ENCODE measurements at places on chromosomes 2 and 18.

GRCh38 chr2:230160112-230160660 lies 59.6 kb downstream of the SP110 start:
- peak; percentile 13 for DNase-seq

DNA sequence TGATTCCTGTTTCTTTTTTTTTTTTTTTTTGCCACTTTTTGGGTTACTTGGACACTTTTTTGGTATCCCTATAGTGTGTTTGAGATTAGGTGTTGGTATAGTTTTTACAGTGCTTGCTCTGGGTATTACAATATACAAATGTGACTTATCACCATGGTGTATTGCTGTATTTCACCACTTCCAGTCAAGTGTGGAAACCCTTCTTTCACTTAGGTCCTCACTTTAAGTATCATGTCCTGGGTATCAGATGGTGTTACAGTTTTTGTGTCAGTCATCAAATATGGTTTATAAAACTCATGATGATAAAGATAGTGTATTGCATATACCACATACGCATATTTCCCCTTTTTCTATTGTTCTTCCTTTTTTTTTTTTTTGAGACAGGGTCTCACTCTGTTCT lies 1.8 kb downstream of the ATP9B start:
- DNase-seq: no peak

GRCh38 chr2:129756276-129756675 lies 223.2 kb upstream of the RAB6C start:
- DNase-seq: no peak

GRCh38 chr2:186544255-186544675 lies 45.6 kb upstream of the ITGAV start:
- no peak for DNase-seq

GRCh38 chr18:63454497-63454896 lies 22.3 kb upstream of the SERPINB5 start:
- DNase-seq: no peak

DNA sequence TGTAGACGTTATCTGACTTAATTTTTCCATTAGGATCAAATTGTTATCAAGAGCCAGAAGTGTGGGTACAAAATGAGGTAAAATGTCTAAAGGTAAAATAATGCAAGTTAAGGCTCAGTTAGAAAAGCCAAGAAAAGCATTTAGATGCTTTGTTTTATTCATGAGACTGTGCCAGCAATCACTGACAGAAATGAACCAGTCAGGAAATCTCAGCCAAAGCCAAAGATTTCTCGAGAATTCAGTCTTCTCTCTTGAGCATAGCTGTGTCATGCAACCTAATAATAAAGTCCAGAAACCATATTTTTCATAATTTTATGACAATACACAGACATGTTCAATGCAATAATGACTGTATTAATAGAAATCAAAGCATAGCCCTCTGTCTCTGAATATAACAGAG lies 43.5 kb upstream of the ZNF397 start:
- no peak for DNase-seq

DNA sequence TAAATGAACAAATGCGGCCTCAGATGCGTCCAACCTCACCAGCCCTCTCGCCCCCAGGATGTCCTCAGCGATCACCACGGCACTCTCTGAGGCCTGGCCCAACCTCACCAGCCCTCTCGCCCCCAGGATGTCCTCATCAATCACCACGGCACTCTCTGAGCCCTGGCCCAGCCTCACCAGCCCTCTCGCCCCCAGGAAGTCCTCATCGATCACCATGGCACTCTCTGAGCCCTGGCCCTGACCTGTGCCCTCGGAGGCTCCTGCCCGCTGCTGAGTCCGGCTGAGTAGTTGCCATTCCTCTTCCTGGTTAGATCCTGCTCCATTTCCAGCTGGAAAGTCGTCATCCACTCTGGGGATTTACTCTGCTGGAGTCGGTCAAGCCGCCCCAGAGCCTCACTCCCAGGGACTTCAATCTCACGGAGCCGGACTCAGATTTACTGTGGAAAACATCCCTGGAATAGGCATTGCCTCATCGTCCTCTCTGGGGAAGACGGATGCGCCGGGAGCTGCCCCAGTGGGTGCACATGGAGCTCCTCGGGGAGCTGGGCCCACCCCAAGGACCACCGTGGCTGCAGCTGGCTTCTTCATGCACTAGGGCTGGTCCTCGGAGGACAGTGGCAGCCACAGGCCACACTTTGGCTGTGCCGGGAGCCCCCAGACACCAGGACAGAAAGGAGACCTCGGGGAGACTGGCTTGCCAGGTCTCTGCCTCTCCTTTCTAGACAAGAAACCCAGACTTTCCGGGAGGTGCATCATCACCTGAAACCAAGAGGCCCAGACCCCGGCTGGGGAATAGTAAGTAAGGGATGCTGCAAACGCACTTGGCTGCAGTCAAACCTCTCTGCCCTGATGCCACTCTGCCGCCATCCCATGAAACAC lies 230.6 kb downstream of the EIPR1 start:
- no peak for DNase-seq

DNA sequence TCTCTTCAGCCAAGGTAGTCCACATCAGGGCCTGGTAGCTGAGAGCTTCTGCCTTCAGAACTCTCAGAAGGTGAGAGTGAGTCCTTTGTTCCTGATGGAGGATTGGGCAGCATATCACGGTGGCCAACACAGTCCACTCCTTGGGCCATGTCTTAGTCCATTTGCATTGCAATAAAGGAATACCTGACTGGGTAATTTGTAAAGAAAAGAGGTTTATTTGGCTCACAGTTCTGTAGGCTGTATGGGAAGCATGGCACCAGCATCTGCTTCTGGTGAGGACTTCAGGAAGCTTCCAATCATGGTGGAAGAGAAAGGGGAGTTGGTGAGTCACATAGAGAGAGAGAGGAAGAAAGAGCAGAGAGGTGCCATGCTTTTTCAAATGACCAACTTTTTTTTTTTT lies 98.8 kb downstream of the ADCYAP1 start:
- no peak for DNase-seq

DNA sequence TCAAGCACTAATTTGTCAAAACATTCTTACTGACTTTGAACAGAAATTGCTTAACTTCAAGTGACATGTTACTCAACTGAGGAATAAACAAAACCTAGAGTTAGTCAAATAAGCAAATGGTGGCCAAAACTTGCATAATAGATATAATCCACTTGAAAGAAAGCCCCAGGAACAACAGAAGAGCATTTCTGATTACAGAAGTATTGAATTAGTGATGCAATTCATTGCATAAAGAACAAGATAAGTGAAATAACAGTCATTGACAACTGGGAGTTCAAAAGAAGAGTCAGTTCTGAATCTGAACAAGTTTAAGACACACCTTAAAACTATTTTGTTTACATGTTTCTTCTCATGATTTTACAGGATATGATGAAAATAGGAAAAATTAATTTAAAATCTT lies 30.8 kb downstream of the COBLL1 start:
- DNase-seq: no peak

DNA sequence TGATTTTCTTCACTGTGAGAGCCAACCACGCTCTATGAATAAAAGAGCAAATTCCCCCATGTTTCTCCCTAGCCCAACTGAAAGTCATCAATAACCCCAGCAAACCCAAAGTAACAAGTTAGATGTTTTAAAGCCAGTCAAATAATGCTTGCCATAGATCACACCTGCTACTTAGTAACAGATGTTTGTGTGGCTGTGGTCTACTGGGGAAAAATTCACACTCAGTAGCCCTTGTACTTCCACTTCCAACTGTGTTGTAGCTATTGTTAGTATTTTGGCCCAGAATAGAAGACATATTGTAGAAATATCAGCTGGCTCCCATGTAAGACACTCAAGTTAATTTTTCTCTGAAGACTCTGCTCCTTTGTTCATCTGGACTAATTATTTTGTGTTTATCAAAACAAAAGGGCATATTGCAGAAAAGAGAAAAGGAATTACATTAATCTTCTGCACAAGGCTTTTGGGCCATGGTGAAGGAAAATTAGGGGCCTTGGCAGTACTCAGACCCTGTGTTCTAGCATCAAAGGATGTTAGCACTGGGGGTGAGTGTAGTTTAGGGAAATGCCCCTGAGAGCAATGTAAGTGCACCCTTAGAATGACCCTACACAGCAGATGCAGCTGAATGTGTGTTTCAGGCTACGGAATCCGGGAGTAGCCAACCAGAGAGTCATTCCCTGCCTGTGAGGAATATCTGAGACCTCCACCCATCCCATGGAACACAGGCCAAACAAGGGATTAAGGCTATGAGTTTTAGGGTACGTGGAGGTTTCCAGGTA lies 521.9 kb downstream of the EPHA4 start:
- DNase-seq: no peak

GRCh38 chr2:186702501-186702900 lies 8.6 kb downstream of the FAM171B start:
- DNase-seq: no peak

GRCh38 chr18:6543330-6543908 lies 128.7 kb upstream of the L3MBTL4 start:
- no peak for DNase-seq

DNA sequence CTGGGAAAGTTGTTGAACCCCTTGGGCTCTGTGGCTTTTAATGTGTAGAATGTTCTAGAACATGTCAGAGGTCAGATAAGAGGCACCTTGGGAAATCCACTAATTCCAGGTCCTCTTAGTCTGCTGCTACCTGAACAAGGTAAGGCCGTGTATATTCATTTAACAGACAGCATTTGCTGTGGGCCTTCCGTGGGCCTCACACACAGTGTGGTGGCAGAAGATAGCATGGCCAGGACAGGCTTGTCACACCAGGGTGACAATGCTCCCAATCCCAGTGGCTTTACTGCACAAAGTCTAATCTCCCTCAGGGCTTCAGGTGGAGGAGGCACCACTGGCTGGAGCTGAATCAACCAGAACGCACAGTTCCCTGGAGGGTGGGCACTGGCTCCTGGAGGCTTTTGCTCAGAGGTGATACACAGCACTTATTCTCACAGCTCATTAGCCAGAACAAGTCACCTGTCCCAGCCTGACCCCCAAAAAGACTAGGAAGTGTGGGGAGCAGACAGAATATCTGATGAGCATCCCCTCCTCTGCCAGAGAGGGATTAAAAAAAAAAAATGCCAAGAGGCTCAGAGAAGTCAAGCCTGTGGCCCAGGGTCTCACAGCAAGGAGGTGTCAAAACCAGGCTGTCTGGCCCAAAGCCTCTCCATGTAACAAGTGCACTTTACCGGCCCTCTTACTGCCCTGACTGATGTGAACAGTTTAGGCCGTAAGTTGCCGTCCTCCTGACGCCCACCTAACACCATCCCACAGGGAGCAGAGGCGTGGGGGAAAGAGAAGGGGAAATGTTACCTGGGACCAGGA lies 216.9 kb upstream of the RAB6C start:
- no peak for DNase-seq

DNA sequence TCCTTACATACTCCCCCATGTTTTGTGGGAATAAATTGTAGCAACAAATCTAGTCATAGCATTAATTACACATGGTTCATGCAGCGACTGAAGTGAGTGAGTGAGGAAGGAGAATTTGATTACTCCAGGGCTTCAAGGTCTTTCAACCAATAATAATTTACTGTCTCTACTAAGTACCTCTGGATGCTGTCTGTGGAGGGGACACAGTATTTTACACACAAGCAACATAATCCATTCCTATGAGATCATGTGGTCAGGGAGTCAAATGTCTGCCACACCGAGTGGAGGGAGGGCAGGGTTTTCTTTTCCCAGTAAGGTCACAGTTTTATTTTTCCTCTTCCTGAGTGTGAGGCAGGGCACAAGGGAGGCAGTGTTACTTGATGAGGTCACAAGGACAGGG lies 334.7 kb upstream of the CELF4 start:
- DNase-seq: no peak

GRCh38 chr2:204312105-204312504 lies 233.2 kb upstream of the PARD3B start:
- no peak for DNase-seq

DNA sequence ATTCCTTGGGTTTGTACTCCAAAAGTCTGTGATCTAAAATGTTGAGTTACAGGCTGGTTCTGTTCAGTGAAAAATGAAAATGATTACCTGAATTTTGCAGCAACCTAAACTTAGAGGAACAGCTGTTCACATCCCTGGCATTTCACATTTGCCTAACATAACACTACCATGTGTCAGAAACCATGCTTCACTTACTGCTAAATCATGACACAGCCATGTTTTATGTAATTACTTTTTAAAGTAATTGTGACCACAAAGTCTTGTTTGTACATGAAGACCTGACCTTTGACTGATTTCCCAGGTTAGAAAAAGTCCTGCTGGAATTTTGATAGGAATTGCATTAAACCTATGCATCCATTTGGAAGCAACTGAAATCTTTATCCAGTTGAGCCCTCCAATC lies 79.1 kb downstream of the FAM168B start:
- no peak for DNase-seq

GRCh38 chr18:59060551-59060950 lies 79.1 kb upstream of the SEC11C start:
- DNase-seq: no peak

- no peak for DNase-seq
Observed at GRCh38 chr18:65039578-65039977, 711.2 kb upstream of the CDH7 start.

- DNase-seq: no peak
Observed at GRCh38 chr18:28189400-28190239, 12.7 kb upstream of the CDH2 start.

GRCh38 chr2:66559672-66560071 lies 124.7 kb downstream of the MEIS1 start:
- DNase-seq: no peak

DNA sequence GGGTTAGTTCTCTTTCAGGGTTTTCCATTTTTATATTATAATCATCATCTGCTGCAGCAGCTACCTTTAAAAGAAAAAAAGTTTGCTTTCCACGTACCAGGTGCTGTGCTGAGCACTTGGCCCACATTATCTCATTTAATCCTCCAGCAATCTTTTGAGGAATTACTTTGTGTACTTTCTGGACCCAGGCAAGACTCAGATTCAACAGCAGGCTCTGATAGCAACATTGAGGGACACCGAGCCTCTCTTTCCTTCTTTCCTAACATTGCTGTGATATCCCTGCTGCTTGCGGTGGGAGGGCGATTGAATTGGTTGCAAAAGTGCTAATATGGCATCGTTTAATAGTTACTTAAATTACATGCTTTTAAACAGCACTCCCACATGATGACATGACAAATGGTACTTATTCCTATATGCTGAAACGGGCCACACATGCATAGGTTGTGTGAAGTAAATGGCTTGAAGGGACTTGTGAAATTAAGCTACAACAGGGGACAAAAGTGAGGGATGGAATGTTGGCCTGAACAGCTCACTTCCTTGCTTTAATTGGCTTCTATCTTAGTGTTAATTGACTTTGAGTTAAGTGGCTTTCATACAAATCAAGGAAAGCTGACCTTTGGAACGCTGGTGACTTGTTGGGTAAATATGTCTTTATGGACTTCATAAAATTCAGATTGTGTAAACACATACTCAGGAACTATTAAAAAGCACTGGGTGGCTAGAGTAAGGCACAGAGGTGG lies 21.2 kb downstream of the SPRED2 start:
- no peak for DNase-seq
